ENCODE measurements at places on chromosomes 16 and 17.

DNA sequence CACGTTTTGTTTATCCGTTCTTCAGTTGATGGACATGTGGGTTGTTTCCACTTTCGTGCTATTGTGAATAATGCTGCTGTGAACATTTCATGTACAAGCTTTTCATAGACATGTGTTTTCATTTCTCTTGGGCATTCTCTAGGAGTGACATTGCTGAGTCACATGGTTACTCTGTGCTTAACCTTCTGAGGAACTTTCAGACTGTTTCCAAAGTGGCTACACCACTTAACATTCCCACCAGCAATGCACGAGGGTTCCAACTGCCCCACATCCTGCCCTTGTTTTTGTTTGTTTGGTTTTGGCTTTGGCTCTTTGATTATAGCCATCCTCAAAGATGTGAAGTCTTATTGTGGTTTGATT, 14.2 kb upstream of the PEMT start:
- DNase-seq, result no peak

- no peak for DNase-seq
Measured at GRCh38 chr16:11946433-11946832, 4.6 kb upstream of the NPIPB2 start.

DNA sequence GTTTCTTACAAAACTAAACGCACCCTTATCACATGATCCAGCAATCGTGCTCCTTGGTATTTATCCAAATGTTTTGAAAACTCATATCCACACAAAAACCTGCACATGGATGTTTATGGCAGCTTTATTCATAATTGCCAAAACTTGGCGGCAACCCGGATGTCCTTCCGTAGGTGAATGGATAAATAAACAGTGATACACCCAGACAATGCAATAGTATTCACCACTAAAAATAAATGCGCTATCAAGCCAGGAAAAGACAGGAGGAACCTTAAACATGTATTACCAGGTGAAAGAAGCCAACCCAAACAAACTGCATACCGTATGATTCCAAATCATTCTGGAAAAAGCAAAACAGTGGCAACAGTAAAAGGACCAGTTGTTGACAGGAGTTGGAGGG, 10.0 kb downstream of the SPATA32 start:
- no peak for DNase-seq

GRCh38 chr16:5506021-5506420, 408.4 kb upstream of the EEF2KMT start:
- DNase-seq, result no peak

- no peak for DNase-seq
Measured at GRCh38 chr17:13485327-13485726, 116.4 kb downstream of the HS3ST3A1 start.

GRCh38 chr16:4700380-4700996, 7.1 kb downstream of the NUDT16L1 start:
- DNase-seq, result no peak

GRCh38 chr16:79071424-79071823, 529.1 kb downstream of the MAF start:
- DNase-seq, result no peak

DNA sequence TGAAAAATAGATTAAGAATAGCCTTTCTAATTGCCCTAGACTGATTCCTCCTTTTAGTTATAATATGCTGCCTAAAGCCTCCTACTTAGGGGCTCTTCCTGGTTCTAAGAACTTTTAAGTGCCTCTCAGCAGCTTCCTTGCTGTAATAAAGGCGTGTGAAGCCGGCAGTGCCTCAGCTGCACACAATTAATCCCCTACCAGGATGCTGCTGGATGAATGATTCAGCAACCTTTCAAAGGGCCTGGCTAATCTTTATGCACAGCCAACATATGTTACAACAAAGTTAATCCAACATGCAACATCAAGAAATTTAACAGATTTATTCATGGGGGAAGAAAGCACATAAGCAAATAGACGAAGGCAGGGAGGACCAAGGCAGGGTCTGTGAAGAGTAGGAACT, 145.2 kb downstream of the PMP22 start:
- no peak for DNase-seq

DNA sequence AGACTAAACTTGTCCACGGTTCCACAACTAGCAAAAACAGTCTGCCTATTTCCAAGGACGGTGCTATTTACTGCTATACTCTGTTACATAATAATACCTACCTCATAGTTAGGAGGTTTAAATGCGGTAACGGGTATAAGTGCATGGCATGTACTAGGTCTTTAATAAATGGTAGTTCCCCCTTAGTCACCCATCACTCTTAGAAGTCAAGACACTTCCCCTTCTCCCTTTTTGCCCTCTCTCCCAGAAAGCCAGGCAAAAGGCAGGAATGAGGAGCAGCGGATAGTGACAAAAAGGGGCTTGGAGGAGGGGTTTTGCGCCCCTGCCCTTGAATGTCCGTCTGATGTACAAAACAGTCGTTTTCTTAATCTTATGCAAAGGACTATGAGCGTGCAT, 1.1 kb upstream of the LSM12 start:
- no peak for DNase-seq

- no peak for DNase-seq
Measured at GRCh38 chr16:73527187-73527586, 479.3 kb upstream of the ZFHX3 start.

DNA sequence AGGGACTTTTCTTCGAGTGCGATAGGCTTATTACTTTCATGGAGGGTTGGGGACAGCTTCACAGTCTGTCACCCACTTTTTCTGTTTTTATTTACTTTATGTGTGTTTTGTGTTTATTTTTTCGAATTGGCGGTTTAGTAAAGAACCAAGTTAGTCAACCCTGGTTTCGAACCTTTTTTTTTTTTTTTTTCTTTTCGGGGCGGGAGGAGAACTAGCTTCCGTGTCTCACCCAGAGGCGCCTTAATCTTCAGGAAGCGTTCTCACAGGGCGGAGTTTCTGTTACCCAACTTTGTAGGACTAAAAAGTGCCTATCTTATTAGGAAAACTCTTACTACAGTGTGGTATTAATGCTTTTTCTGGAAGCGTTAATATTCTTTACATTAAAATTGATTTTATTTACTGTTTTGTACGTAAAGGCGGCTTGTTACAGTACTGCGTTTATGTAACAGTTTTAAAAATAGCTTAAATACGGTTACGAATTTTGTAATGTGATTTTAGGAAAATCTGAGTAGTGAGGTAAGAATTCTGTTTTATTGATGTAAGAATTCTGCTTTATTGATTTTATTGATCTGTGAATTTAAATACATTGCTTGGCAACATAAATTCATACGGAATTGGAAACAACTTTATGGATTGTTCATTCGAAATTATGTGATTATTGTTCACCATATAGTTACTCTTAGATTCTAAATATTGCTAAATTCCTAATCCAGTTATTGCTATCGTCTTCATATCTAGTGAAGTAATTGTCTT, 885 bp downstream of the ZNF207 start:
- DNase-seq, result no peak

DNA sequence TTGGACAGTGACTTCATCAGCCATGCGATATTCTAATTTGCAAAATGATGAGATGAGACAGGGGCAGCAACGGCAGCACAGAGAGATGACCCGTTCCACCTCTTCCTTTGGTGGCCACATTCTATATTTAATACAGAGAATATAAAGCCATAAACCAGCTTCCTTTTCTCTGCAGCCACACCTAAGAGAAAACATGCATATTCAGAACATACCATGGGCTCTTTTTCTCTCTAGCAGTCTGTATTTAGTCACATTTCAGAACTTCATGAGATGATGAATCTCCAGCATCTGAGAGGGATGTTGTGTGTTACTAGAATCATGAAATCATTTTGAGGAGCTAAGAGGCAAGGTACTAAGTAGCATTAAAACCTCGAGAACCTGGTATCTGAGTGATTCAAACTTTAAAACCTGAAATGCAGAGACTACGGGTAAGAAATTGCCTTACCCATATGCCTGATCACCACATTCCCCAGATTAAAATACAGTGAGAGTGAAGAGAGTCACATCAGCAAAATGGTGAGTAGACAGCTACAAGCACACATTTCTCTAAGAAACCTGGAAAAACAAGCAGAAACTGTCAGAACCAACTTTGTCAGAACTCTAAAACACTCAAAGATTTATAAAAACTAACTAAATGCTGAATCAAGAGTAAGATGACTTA, 55.5 kb upstream of the CPHXL start:
- DNase-seq, result no peak

- DNase-seq, result no peak
Measured at GRCh38 chr17:30819971-30820705, 4.4 kb downstream of the CRLF3 start.

DNA sequence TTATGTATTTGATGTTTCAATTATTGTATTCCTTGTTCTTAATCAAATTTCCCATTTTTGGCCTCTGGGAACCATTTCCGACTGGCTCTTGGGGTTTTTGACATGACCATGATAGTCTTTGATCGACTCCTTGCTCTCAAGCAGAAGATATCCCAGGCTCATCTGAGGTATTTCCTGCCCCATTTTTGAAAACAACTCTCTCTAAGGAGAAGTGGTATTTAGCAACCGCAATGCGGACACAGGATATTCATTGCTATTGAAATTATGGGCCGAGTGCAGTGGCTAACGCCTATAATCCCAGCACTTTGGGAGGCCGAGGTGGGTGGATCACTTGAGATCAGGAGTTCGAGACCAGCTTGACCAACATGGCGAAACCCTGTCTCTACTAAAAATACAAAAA, 5.5 kb downstream of the TANGO6 start:
- peak; percentile 7 for DNase-seq

- no peak for DNase-seq
Measured at GRCh38 chr17:61310590-61310989, 89.1 kb upstream of the TBX2 start.

DNA sequence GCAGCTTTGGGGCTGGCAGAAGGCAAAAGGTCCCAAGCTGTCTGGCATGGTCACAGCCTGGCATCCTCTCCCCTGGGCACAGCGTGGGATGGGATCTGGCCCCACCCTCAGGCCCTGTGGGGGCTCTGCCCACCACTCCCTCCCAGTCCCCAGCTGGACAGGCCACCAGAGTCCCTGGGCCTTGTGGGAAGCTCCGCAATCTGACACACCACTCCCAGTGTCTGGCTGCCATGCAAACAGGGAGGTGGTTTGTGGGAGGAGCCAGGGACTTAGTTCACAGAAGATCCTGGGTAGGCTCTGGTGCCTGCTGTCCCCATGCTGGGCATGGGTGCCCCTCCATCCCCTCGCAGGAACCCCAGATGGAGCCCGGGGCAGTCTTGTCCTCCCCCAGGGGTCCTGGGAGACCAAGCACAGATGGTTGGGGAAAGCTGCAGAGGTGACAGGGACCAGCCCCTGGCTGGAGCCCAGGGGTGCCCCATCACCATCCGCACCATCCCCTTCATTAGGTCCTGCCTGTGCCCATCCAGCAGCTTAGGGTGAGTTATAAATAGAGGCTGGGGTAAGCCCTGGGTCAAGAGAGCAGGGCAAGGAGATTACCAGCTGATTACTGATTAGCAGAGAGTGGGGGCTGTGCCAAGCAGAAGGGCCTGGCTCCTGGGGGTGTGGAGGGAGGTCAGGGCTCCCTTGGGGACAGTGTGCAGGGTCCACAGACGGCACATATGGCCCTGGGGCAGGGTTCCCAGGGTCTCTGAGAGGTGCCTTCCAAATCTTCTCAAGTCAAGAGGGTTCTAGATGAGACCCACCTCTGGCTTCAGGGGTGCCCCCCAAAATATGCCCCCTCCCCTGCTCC, 6.2 kb downstream of the FSCN2 start:
- no peak for DNase-seq
